ENCODE measurements at places on chromosomes 6 and 20. TPM values are rescaled to one million over a fixed set of nuclear protein-coding genes. Genes with fewer than 3 reads are reported as not detected.

DNA sequence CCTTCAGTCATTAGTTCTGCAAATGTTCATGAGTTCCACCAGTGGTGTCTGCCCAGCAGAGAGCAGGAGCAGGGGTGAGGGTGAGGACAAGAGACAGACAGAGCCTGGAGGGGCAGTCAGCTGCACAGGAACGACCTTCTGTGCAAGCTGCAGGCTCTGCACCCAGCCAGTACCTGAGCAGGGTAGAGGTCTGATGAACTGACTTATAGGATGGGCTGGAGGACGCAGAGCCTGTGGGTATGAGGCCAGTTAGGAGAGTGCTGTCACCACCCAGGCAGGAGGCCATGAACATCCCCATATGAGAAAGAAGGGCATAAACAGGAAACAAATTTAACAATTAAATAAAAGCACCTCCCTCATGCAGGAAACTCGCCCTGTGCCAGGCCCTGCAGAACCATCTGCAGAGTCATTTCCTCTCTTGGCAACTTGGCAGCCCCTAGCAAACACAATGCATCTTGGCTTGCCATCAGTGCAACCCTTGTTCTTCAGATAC, 17.9 kb downstream of the C6orf15 start:
- H3K36me3 ChIP-seq: no peaks in the 10 kb centered on the region
- H3K27me3 ChIP-seq: no peaks in the 10 kb centered on the region
- H3K4me3 ChIP-seq: no peak overlapping the region

DNA sequence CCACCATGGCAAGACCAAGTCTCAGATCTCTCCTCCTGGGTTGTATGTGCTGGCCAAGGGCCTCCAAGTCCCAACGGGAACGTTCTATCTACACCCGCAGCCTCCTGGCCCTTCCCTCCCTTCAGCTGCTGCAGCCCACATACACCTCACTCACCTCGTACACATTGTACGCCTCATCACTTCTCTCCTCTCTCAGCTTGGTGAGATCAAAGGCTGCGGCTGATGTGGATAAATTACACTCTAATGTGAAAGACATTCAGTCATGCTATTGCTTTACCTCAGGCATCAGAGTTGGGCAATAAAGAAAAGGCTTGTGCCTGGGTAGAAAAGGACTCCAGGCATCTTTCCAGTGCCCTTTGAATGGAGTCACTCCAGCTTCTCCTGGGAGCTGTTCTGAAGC, 135.3 kb upstream of the FOXQ1 start:
- no peak overlapping the region for H3K27ac ChIP-seq
- peaks cover 3% of the 10 kb centered on the region for H3K36me3 ChIP-seq
- H3K4me3 ChIP-seq: no peak overlapping the region
- H3K27me3 ChIP-seq: no peaks in the 10 kb centered on the region
- no peaks in the 10 kb centered on the region for H3K4me1 ChIP-seq

Gene PCSK2
- 0.74 TPM for total RNA-seq

Gene LHFPL5
- not detected for total RNA-seq

DNA sequence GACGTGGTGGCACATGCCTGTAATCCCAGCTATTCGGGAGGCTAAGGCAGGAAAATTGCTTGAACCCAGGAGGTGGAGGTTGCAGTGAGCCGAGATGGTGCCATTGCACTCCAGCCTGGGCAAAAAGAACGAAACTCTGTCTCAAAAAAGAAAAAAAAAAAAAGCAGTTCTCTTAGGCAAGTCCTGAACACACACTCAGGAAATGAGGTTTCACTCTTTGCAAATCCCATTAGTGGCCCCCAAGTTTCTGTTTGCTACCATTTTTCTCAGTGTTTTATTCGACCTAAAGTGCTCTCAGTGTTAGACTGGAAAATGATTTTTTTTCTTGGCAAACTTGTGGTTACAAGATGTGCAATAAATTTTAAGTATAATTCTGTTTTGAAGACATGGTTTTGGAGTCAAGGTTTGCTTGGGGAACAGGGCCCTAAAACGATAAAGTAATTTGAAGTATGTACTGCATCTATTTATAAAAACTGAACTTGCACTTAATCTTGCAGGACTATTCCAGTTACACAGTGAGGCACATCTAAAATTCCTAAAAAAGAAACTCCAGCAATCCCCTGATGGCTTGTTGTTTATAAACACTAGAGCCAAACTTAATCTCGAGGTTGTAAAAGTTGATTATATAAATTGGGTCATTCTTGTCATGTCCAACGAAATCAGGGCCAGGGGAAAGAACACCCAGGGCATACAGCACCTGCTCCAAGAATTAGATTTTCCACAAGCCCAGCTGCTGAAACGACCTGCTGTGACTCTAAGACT, 42.6 kb downstream of the MAP1LC3A start:
- no peaks in the 10 kb centered on the region for H3K36me3 ChIP-seq
- H3K27me3 ChIP-seq: no peaks in the 10 kb centered on the region
- H3K27ac ChIP-seq: no peak overlapping the region
- no peak for DNase-seq
- H3K4me1 ChIP-seq: no peaks in the 10 kb centered on the region

GRCh38 chr6:34791164-34791700, 651 bp upstream of the BLTP3A start:
- peak overlapping the region; percentile 93 for H3K4me3 ChIP-seq
- H3K36me3 ChIP-seq: no peaks in the 10 kb centered on the region
- H3K27me3 ChIP-seq: no peaks in the 10 kb centered on the region
- DNase-seq: peak; percentile 63
- H3K4me1 ChIP-seq: peaks cover 21% of the 10 kb centered on the region

DNA sequence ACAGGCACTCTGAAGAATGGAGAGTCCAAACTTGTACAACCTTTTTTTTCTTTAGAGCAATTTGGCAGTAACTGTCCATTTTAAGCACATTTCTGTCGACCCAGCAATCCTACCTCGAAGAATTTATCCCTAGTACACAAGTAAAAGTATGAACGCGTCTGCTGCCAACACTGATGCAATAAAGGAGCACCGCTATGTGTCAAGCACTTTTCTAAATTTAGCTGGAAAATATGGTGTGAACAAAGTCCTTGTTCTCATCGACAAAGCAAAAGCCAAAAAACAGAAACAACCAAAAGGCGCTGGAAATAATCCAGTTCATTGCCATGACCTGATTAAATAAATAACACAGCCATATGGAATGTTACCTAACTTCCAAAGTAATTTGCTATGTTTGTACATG, 1.1 kb downstream of the DPM1 start:
- peak overlapping the region; percentile 95 for H3K27ac ChIP-seq
- H3K36me3 ChIP-seq: peaks cover 29% of the 10 kb centered on the region
- peaks cover 22% of the 10 kb centered on the region for H3K4me1 ChIP-seq
- H3K4me3 ChIP-seq: peak overlapping the region; percentile 99
- no peak for DNase-seq

- H3K4me1 ChIP-seq: peaks cover 41% of the 10 kb centered on the region
- no peak overlapping the region for H3K4me3 ChIP-seq
- H3K36me3 ChIP-seq: no peaks in the 10 kb centered on the region
- no peaks in the 10 kb centered on the region for H3K27me3 ChIP-seq
- no peak for DNase-seq
These were observed 9.6 kb downstream of the DSTN start for GRCh38 chr20:17579369-17580039.

DNA sequence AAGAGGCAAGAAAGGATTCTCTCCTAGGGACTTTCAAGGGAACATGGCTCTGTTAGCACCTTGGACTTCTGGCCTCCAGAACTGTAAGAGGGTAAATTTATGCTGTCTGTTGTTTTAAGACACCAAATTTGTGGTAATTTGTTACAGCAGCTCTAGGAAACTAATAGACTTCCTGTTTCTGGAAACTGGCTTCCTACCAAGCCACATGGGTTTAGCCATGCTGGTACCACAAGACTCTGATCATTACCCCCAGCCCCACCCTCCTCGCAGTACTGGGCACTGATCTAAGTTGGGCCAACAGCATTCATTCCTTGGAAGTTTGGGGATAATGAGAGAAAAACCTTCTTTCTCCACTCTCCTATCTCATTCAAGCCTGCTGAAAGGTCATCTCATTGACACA, 109.5 kb upstream of the SMLR1 start:
- no peak overlapping the region for H3K4me3 ChIP-seq
- H3K4me1 ChIP-seq: peaks cover 28% of the 10 kb centered on the region
- no peak for DNase-seq
- H3K27ac ChIP-seq: no peak overlapping the region

DNA sequence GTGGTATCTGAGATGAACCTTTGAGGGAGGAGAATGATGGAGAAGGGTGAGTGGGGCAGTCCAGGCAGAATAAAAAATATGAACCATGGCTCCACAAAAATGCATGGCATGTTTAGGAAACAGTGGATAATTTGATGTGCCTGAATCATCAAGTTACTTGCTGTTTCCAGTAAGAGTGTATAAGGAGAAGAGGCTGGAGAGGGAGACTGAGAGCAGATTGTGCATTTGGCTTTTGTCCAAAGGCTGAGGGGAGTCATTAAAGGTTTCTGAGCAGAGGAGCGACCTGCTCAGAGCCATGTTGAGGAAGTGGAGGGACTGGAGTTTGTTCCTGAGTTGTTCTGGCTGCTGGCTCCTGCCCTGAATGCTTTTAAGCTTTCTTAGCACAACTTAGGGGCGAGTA, 6.1 kb downstream of the MMP24 start:
- H3K27ac ChIP-seq: no peak overlapping the region
- peaks cover 2% of the 10 kb centered on the region for H3K4me1 ChIP-seq
- peaks cover 4% of the 10 kb centered on the region for H3K27me3 ChIP-seq

- H3K4me3 ChIP-seq: no peak overlapping the region
- peaks cover 16% of the 10 kb centered on the region for H3K4me1 ChIP-seq
- H3K27ac ChIP-seq: no peak overlapping the region
These were observed 43.0 kb downstream of the CDKAL1 start for GRCh38 chr6:20577173-20577688.

- no peak overlapping the region for H3K27ac ChIP-seq
- H3K4me3 ChIP-seq: no peak overlapping the region
- DNase-seq: no peak
- H3K4me1 ChIP-seq: peaks cover 13% of the 10 kb centered on the region
These were observed 171.4 kb downstream of the MYLK4 start for GRCh38 chr6:2579241-2579761.

DNA sequence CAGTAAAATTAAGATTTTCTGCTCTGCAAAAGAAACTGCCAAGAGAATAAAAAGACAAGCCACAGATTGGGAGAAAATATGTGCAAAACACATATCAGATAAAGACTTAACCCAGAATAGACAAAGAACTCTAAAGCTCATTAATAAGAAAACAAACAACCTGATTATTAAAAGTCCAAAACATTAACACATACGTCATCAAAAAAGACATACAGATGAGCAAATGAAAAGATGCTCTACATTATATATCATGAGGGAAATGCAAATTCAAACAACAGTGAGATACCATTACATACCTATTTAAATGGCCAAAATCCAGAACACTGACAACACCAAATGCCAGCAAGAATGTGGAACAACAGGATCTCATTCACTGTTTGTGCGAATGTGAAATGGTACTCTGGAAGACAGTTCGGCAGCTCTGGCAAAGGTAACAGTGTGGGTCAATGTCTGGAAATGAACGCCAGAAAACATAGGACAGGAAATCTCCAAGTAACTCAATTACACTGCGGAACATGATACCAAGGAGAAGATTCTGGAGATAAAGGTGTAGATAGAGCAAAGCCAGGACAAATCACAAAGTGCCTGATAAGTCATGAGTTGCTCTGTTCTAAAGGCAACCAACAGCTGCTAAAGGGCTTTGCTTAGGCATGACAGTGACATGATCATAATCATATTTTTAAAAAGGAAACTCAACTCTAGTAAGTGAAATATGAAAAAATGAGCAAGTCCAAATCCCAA, 96.8 kb downstream of the PDE10A start:
- H3K36me3 ChIP-seq: peaks cover under 1% of the 10 kb centered on the region
- no peak for DNase-seq
- H3K27ac ChIP-seq: no peak overlapping the region

DNA sequence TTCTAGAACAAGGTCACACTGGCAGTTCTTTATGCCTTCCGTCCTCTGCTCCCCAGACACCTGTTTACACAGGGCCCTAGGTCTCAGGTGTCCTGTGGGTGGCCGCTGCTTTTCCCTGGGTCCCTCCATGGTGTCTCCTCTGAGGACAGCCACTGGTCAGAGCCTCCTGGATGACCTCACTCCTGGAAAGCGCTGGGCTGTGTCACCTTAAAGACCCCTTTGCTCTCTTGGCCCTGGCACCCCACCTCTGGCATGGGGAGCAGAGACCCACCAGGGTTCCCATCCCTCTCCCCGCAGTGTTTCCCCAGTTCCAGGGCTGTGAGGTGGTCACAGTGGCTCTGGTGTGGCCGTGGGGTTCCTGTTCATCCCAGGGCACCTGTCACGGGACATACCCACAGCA, 33.9 kb downstream of the NTSR1 start:
- H3K27ac ChIP-seq: no peak overlapping the region
- H3K36me3 ChIP-seq: no peaks in the 10 kb centered on the region
- no peak overlapping the region for H3K4me3 ChIP-seq

DNA sequence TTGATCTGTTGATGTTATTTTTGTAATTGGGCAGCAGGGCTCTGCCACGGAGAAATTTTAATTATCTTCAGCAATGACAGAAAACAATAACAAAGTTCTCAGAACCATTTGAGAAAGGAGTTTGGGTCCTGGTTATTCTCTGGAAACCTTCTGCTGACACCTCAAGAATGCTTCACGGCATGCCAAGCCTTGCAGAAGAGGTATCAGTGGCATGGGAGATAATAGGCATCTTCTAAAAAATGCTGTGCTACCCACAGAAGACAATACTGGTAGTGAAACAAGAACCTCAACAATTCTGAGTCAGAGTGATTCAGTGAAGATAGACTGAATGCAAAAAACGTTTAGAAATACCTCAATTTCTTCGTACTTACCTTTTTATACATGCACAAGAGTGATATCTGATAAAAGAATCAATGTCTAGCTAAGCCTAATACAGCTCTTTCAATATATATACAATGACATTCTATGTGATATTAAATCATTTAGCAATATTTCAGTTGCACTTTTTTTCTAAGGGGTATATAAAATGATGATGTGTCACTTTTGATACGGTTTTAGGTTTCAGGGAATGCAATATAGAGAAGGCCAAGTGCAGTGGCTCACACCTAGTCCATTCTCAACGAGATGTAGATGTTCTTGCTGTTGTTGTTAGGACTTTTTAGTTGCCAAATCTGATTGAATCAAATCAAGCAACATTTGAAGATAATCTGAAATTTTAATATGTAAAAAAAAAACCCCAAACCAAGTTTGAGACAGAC, 110.4 kb upstream of the COL21A1 start:
- H3K27me3 ChIP-seq: no peaks in the 10 kb centered on the region
- DNase-seq: no peak
- peaks cover 7% of the 10 kb centered on the region for H3K36me3 ChIP-seq

Gene THBS2
- total RNA-seq: 33.5 TPM

Gene MOG
- total RNA-seq: 1.2 TPM

Gene ETV7
- total RNA-seq: 1.4 TPM

DNA sequence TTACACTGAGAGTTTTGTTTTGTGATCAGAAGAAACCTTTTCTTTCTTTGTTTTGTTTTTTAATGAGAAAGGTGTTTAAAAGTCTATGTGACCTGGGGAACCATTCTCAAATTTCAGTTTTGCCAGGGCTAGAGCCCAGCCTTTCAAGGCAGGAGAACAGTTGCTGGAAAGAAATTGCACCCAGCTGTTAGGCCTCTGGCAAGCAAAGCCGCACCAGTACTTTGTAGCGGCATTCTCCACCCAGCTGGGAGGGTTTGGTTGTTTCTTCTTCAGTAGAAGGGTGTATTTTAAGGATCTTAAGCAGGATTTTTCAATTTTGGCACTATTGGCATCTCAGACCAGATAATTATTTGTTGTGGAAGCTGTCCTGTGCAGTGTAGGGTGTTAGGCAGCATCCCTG, 16.6 kb upstream of the MAPK13 start:
- peaks cover 21% of the 10 kb centered on the region for H3K4me1 ChIP-seq
- H3K27ac ChIP-seq: no peak overlapping the region
- no peak overlapping the region for H3K4me3 ChIP-seq
- no peak for DNase-seq
- peaks cover 4% of the 10 kb centered on the region for H3K36me3 ChIP-seq

Gene EYA2
- total RNA-seq: 1.5 TPM

Gene PNPLA1
- not detected for total RNA-seq

Gene CCN6
- total RNA-seq: not detected

All from WTC11 (cell line).